ENCODE measurements at places on chromosomes 7 and 10.

DNA sequence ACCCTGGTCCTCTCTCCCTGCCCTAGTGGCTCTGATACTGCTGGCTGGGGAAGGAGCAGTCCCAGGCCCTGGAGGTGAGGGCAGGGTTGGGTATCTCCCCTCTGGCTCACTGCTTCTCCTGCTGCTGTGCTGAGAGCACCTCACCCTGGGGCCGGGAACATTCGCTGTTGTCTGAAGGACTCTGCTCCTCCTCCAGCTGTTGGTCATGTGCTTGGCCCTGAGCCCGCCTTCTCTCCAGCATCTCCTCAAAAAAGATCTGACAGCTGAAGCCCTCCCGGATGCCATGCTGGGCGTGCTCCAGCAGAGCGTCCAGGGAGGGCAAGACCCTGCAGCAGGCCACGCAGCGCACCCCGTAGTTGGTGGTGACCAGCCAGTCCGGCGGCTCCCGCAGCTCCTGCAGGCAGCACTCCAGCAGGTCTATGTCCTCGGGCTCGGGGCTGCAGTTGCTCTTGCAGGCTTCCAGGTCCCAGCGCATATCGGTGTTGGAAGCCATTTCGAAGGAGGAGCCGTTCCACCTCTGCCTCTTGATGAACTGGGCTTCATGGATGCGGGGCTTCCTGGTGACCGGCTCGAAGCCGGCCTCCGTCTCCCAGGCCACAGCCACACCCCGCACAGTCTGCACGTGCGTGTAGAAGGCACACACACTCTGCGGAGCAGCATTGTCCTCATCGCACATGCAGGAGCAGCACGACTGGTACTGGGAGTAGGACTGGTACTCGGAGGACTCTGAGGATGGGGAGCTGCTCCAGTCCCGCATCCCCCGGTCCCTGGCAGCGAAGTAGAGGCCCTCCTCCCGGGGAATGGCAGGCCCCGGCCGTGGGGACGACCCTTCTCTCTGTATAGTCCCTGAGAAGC lies 2.1 kb downstream of the FAM170B start:
- no peak for DNase-seq

GRCh38 chr7:136348542-136349192 lies 371.5 kb upstream of the MTPN start:
- no peak for DNase-seq

DNA sequence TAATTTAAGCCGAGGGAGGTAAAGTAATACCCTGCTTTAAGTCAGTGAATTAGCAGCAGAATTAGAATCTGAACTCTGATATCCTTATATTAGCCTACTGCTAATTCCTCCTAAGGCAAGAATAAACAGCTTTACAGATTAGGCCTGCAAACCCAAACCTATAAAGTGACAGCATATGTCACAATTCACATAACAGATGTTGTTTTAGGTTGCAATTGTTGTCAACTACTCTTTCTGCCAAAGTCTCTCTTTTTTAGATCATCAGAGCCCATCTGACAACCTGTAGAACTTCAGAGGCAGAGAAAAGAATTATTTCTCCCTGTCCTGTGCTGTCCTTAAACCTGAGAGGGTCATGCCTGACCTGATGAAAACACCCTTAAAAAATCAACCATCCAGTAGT lies 167.2 kb downstream of the PRKG1 start:
- no peak for DNase-seq

DNA sequence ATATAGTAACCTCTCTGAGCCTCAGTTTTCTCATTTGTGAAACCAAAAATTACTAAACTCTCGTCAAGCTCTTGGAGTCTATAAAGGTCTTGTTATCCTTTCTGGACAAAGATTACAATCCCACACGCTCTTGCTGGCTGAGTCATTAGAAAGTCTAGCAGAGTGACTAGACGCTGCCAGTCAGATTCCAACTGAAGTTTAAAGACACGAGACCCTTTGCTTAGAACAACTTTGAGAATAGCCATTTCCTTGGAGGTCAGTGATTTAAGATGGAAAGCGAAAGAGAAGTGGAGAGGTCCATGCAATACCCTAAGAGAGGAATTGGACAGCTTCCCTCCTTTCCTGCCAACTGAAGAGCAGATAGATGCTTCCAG lies 119.5 kb downstream of the APBB1IP start:
- no peak for DNase-seq

DNA sequence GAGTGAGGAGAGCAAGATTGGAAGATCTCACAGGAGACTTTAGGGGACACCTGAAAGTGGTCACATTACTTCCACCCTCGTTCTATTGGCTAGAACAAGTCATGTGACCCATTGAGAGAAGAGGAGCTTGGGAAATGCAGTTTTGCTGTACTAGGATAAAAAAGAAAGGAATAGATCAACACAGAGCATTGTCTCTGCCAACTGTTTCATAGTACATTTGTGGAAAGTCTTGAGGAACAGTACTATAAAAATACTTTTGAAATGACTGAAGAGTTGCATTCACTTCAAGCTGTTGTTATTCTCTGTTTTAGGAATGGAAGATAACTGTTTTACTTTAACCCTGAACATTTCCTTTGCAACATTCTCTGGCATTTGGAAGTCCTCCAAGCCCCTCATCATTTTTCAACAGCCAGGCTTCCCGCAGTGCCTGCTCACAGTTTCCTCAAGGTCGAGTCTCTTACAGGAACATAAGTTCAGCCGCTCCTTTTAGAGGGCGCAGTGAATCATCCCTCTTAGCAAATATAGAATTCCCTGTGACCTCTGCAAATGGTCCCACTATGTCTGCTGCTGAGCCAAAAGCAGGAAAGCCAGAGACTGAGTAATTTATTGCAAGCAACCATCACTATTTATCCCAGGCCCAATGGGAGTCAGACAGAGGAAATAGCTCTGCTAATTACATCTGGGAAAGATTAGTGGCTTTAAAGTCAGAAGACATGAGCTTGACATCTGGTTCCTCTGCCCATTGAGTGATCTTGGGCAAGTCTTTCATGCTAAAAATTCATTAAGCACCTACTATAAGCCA lies 40.7 kb downstream of the MRPL32 start:
- no peak for DNase-seq

- DNase-seq, result no peak
These were observed 91.4 kb upstream of the PHYHIPL start for GRCh38 chr10:59085054-59085453.

GRCh38 chr10:75294518-75294865 lies 58.7 kb upstream of the COMTD1 start:
- DNase-seq, result no peak

GRCh38 chr7:156480671-156481070 lies 159.9 kb upstream of the RNF32 start:
- no peak for DNase-seq

- DNase-seq, result no peak
These were observed 2.4 kb downstream of the PSMC2 start for GRCh38 chr7:103349805-103350204.

GRCh38 chr10:124351481-124352220 lies 67.1 kb downstream of the OAT start:
- DNase-seq, result no peak

- DNase-seq, result no peak
These were observed 32.8 kb downstream of the UBTD1 start for GRCh38 chr10:97531401-97531986.

- no peak for DNase-seq
These were observed 30.8 kb downstream of the ACADSB start for GRCh38 chr10:123039632-123039930.

- no peak for DNase-seq
These were observed 12.6 kb downstream of the SCD start for GRCh38 chr10:100359529-100360150.

GRCh38 chr7:97270280-97270679 lies 152.8 kb downstream of the SDHAF3 start:
- no peak for DNase-seq

GRCh38 chr10:12243864-12244620 lies 48.1 kb downstream of the CDC123 start:
- DNase-seq, result no peak

GRCh38 chr10:98858525-98858924 lies 377.1 kb downstream of the HPSE2 start:
- DNase-seq, result no peak

GRCh38 chr10:3770611-3771110 lies 14.3 kb downstream of the KLF6 start:
- no peak for DNase-seq

- no peak for DNase-seq
These were observed 111.3 kb downstream of the ELFN1 start for GRCh38 chr7:1781369-1781768.

- DNase-seq, result no peak
These were observed 796 bp downstream of the FBXL15 start for GRCh38 chr10:102421507-102421756.

GRCh38 chr10:4693967-4694366 lies 132.0 kb upstream of the AKR1E2 start:
- no peak for DNase-seq

DNA sequence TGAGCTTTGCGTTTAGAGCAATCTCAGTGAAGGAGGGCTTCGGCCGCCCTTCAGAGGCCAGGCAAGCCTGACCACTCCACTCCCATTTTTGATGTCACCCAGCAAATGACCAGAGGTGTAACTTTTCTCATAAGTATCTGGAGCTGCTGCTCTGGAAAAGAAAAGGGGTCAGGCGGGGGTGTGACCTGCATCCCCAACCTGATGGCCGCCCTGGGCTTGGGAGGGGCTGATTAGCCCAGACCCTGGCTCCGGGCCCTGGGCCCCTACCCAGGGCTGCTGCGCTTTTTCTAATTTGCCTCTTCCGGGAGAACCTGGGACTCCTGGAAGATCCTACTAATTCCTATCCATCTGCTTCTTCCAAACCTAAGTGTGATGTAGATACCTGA lies 9.6 kb upstream of the EBF3 start:
- DNase-seq, result no peak

DNA sequence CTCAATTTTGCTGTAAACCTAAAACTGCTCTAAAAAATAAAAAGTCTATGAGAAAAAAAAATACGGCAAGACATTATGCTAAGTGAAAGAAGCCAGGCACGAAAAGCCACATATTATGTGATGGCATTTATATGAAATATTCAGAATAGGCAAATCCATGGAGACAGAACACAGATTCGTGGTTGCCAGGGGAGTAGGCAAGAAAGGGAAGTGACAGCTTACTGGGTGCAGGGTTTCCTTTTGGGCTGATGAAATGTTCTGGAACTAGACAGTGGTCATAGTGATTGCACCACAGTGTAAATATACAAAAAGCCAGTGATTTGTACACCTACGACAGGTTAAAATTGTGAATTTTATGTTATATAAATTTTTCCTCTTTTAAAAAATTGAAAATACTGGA lies 41.3 kb upstream of the GLI3 start:
- DNase-seq, result no peak

DNA sequence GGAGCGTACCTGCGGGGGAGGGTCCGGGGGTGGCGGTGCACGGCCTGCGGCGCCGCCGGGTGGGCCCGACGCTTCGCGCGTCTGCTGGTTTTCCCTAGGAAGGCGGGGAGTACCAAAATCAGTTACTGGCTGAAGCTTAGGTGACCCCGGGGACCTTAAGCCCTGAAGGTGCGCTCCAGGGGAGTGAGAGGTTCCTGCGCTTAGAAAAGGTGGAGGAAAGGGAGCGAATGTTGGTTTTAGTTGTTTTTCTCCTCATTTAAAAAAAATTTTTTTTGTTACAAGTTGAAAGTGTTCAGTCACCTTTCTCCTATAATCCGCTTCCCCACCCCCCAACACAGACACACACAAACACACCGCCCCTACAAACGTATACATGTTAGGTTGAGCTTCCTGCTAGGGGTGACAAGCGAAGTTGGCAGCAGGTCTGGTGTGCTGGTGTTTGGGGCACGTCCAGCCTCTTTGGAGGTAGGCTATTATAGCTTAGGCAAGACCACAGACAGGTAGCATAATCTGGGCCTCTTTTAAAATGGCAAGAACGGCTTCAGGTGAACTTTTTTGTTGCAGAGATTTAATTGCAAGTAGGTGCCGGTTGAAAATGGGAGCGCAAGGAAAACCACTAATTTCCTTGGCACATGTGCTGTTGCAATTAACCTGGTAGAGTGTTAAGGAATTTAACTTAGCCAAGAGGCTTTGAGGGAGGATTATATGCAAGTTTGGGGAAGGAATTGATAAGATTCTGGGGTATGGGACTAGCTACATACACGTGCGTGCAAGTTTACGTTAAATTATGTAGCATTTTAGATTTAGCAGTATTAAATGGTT lies 945 bp downstream of the ADD3 start:
- DNase-seq, result peak; percentile 35

GRCh38 chr10:51367127-51367526 lies 292.8 kb downstream of the PRKG1 start:
- no peak for DNase-seq

DNA sequence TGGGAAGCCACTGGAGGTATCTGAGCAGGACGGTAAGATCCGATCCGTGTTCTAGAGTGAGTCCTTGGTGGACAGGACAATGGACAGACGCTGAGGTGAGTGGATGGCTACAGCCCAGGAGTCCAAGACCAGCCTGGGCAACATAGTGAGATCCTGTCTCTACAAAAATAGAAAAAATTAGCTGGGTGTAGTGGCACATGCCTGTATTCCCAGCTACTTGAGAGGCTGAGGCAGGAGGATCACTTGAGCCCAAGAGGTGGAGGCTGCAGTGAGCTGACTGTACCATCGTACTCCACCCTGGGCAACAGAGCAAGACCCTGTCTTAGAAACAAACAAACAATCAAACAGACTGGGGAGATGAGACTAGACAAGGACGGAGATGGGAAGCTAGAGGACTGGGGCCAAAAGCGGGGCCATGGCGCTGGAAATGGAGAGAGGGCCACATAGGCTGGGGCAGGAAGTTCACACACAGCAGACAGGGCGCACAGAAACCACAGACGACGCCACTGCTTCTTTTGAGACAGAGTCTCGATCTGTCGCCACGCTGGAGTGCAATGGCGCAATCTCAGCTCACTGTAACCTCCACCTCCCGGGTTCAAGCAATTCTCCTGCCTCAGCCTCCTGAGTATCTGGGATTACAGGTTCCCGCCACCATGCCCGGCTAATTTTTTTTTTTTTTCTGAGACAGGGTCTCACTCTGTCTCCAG lies 24.7 kb downstream of the DAGLB start:
- no peak for DNase-seq

DNA sequence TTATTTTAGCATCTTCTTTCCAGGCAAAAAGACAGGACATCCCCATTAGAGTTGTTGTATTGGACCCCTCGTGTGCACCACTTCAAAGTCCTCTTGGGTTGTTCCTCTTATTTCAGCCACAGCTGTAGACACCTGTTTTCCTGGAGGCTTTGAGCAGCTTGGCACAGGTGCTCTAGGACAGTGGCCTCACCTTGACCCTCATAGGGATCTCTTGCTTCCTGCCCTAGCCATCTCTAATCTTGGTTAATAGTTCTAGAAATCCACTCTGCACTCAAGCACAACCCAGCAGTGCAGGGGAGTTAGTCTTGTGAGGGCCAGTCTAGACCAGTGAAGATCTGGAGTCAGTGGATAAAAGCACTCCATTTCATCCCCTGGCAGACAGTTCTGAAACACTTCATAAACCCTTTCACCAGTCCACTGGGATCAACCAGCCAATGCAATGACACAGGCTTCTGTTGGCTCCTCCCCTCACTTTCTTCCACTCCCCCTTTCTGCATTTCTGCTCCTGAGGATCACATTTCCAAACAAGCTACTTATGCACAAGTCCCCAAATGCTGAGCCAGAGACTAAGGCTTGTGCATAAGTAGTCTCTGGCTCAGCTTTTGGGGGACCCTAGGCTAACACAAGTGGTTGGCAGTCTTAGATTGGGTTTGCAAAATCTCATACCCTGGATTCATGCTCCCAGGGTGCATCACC lies 131.5 kb upstream of the LAMB4 start:
- DNase-seq, result no peak

GRCh38 chr10:69650589-69651261 lies 20.7 kb downstream of the FAM241B start:
- DNase-seq, result no peak

- DNase-seq, result no peak
These were observed 1.1 kb upstream of the KLF14 start for GRCh38 chr7:130734815-130735716.

All from activated T-cell treated with anti-CD3 and anti-CD28 coated beads for 4 hours (primary cell).